ENCODE measurements at places on chromosomes 1 and 21.

- DNase-seq, result no peak
These were observed 48.1 kb downstream of the KANK4 start for GRCh38 chr1:62271134-62271533.

DNA sequence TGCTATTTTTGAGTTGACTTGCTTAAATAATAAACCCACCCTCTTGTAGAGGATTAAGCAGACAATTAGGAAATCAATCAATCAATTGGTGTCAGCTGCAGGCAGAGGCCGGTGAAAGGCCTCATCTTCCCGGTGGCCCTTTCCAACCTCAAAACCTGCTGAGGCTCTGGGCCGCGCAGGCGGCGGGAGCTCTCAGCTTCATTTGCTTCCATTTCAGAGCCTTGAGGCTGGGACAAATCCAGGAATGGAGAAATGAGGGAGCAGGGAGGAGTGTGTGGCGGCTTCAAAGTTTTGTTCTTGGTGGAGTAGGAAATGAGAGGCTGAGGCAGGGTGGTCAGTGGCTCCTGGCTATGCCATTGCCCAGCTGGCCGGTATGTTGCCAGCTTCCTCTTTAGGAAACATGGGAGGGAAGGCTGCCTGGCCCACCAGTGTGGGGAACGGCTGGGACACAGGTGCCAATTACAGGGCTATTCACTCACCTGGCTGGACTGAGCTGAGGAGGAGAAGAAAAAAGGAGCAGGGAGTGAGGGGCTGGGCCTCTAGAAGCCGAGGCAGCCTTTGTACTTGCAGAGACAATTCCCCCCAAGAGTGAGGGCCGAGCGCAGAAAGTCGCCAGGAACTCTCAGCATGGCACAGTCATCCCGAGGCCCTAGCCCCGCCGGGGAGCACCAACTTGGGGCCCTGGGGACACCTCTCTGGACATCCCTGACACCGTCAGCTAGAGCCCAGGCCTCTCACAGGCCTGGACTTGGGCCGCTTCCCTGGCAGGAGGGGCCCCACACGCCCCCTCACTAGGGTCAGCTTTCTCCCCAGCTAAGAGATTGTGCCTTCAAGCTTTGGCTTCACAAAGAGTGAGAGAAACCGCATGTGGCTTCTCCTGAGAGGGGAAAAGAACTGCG is 4.4 kb downstream of the POU3F1 start:
- no peak for DNase-seq

GRCh38 chr1:31881688-31882000 is 56.5 kb downstream of the PTP4A2 start:
- no peak for DNase-seq

DNA sequence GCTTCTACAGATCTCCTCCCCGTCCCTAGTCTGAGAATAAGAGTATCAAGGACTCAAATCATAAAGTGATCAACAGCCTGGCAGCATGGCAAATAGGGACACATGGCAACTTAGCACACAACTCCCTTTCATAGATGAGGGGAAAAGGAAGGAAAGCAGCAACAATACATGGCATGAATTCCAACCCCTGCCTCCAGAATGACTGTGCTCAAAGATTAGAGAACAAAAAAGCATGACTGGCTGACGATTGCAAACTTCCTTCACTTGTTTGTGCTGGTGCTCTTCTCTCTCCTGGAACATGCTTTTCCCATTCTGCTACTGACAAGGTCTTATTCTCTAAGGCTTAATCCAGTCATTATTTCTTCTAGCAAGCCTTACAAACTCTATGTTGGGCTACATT is 11.5 kb downstream of the KTI12 start:
- DNase-seq, result no peak

GRCh38 chr1:46798810-46799209 is at the start of gene CYP4B1:
Gene CYP4B1 (plus strand): TSS chr1:46799046. CDS start chr1:46799082, 36 bp downstream.
- DNase-seq, result no peak

DNA sequence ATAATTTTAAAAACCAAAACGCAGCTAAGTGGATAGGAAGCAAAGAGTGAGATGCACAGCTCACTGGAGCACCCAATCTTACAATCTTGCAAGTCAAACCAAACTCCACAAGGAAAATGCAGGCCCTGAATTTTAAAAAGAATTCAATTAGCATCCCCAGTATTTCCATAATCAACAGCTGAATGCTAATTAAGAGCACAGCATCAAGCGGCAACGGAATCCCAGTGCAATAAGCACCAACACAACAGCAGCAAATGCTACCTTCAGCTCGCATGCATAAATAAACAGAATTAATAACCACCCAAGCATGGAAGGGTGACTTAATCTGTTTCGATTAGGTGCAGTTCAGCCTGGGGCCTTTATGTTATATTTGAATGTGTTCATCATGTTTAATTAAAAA is 142.9 kb downstream of the SLC45A1 start:
- DNase-seq, result no peak

DNA sequence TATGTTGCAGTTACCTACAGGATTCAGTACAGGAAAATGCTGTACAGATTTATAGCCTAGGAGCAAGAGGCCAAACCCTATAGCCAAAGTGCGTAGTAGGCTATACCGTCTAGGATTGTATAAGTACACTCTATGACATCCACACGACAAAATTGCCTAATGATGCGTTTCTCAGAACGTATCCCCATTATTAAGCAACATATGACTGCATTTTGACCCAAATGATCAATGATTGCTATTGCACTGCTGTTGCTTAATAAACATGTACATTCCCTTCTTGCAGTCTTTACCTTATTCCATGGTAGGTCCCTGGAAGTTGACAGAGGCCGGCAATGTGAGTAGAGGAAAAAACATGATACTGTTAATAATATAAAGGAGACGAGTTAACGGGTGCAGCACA is 33.0 kb downstream of the LRRC8C start:
- no peak for DNase-seq

DNA sequence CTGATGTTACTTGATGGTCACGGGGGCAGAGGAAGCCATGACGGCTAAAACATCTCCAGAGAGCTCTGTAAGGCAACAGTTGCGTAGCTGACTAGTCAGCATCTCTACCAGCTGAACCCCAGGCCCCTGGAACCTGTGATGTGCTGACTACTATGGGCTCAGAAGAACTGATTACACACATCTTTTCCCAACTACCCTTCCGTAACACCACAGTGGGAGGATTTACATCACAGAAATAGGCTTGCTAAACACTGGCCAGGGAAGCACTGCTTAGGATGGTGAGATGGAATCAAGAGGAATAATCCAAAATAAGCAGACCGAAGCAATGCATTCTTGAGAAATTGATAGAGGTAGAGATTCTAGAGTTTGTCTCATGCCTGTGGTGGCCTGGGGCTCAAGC is 122.5 kb downstream of the SMYD2 start:
- no peak for DNase-seq

DNA sequence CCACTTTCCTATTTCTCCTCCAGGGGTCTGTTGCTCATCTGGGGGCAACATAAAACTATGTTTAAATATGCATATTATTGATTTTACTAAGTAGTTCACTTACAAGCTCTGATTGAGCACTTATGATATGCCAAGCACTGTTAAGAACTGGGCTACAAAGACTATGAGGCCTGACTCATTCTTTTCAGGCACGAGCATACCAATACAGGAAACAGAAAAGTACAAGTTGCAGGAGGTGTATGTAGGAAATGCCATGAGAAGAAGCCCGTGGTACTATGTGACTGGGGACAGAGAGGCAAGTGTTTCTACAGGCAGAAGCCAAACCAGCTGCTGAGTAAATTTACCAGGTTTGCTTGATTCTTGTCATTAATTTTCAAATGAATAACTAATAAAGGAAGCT is 120.4 kb upstream of the PTGFR start:
- DNase-seq, result no peak

- DNase-seq, result no peak
These were observed 116.0 kb downstream of the MRPL39 start for GRCh38 chr21:25491267-25491666.

GRCh38 chr1:24186993-24187790 is at the start of gene IFNLR1:
Gene IFNLR1 (minus strand): TSS chr1:24187289. CDS start chr1:24187248, 41 bp downstream.
- DNase-seq, result no peak

DNA sequence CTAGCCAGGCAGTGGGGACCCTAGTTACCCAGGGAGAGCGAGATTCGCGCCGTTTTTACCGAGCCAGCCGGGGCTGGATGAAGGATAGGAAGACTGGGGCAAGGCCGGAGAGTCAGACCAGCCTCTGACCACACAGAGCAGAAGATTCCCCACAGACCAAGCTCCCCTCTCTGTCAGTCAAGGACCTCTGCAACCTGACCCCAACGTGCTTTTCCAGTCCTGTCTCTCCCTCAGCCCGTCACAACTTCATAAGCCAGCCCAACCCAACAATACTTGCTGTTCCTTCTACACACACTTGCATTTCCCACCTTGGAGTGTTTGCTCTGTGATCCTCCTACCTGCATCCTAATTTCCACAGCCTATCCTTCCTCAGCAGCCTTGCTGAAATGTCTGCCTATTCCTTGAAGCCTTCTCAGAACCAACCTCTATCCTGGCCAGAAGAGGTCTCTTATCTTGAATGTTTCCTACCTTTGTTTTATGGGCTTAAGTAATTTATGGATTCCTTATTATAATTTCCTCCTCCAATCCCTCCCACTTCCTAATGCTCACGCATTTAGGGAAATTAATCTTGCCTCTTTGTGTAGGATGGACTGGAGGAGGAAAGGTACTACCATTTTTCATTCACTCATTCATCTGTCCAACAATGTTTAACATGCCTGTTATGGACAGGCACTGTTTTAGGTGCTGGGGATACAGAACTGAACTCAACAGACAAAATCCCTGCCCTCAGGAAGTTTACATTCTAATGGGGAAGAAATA is at the start of gene GSTM3:
GSTM3 (minus strand) TSS at position 424 of the 759 bp plus-strand sequence. CDS start 751 bp downstream, outside the sequence.
- DNase-seq, result no peak

DNA sequence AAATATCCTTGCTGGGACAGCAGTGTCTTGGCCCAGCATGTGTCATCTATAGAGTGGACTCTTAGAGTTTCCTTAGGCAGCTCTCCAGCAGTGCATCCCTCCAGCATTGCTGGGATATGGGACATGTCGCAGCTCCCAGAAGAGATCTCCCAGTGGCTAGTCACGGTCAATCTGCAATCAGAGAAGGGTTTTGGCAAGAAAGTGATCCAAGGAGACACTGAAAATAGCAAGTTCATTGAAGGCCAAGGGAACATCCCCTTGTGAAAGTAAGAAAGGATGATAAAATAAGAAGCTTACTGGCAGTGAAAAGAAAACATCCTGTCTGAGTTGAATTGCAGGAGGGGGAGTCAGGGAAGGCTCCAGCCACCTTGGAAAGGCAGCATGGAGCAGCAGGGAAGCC is 19.3 kb upstream of the NPL start:
- no peak for DNase-seq

- DNase-seq, result no peak
These were observed 2.2 kb upstream of the EPHA2 start for GRCh38 chr1:16158025-16158424.

- DNase-seq, result no peak
These were observed 10.4 kb downstream of the SDCCAG8 start for GRCh38 chr1:243266231-243266630.

GRCh38 chr1:115924770-115925169 is 51.5 kb upstream of the SLC22A15 start:
- no peak for DNase-seq

GRCh38 chr1:153775458-153776327 is 486 bp downstream of the SLC27A3 start:
- peak; percentile 50 for DNase-seq

DNA sequence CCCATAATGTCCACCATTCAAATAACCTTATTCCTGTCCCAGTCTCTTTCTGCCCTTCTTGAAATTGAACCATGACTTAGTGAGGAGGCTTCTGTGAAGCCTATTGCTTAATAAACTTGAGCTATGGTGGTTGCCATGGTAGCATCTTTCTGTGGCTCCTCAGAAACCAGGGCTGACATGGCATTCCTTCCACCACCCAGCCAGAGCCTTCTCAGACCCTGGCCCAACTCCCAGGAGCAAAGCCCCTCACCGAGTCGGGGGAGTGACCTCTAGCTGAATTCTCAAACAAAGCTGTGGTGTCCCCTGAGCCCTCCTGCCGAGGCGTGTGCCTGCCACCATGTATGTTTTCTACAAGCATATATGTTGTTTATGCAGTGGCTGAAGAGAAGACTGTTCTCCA is 259.1 kb downstream of the CACNA1E start:
- no peak for DNase-seq

GRCh38 chr1:30604801-30605440 is 118.5 kb downstream of the MATN1 start:
- no peak for DNase-seq

- peak; percentile 33 for DNase-seq
These were observed 6.2 kb upstream of the EFCAB14 start for GRCh38 chr1:46724991-46725735.

DNA sequence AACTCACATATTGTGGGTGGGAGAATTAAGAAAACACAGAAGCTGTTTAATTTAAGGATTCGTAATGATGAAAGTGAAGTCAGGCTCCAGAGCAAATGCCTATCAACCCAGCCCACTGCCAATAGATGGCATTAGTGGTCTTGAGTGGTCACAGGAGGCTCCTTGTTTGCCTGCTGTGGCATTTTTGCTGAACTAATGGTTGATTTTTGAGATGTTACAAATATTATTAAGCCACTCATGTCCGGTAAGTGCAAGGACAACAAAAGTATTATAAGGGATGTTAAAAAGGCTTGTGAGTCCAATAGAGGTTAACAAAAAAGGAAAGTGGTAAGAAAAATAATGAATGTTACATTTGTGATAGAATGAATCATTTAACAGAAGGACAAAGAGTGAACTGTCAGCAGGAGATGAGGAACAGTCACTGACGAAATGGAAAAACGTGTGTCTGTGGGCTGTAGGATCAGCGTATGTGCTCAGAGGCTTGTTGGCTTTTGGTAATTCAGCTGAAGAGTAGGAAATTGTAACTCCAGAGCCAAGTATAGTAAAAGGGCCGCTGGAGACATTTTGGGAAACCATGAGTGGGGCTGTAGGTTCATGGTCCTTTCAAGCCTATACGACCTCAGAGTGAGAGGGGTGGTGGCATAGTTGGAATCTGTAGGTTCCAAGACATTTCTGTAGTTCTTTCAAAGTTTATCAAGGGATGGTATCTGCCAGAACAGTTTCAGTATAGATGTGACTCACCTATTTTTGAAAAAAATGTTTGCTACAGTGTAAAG is 11.2 kb downstream of the SFT2D2 start:
- no peak for DNase-seq

GRCh38 chr1:10594595-10595223 is 120.0 kb downstream of the PEX14 start:
- DNase-seq, result no peak

DNA sequence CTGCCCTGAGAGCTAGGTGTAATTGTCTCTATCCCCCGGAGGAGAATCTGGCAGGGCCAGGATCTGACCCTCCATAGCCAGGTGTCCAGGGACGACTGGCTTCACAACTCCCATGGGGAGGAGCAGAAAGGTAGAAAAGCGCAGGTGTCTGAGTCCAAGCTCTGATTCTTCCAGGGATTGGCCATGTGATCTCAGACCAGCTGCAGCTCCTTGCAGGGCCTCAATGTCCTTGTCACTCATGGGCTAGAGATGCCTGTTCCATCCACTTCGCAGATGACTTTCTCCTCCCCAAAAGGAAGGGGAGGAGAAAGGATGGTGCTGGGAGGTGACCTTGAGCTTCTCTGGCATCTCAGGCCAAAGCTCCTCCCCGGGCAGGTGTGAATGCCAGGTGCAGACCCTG is 22.7 kb downstream of the HSPG2 start:
- no peak for DNase-seq

All from anterior cingulate cortex (tissue), 58 donors.